CD4-positive, alpha-beta T cell treated with Interleukin-4 for 4 hours (primary cell): ENCODE measurements at places on chromosomes 11 and 22.

GRCh38 chr11:10955616-10956015, 97.8 kb upstream of the ZBED5 start:
- DNase-seq = no peak

- no peak for DNase-seq
Measured at GRCh38 chr11:91926965-91927364, 297.7 kb upstream of the FAT3 start.

DNA sequence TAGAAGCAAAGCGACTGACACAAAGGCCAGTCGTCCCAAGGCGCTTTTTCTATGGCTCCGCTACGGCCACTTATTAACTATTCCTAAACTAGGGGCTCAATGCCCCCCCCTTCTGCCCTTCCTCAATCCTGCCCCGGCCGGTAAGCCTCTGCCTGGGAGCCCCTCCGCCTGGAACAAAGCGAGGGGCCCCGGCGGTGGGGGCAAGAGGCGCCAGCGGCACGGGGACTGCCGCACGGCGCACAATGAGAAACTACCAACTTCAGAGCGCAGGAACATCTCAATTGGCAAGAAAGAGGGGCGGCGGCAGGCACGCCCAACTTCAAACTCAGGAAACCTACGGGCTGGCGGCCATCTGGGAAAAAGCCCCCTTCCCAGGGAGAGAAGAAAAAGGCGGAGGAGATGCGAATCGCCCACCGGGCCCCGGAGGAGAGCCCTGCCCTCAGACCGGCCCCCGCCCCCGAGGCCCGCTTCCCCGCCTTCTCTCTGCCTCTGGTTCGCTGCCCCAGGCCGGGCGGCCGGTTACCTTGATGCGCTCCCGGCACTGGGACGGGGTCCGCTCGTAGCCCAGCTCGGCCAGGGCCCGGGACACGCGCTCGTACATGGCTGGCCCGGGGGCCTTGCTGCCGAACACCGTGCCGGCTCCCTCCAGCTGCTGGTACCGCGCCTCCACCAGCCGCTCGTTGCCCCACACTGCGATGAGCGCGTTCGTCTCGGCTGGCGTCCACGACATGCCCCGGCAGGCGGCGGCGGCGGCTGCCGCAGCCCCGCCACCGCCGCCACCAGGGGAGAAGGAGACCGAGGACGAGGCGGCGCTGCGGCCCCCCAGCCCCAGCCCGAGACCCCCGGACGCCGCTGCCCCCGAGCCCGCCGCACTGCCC, 619 bp downstream of the MSANTD2 start:
- DNase-seq = no peak

DNA sequence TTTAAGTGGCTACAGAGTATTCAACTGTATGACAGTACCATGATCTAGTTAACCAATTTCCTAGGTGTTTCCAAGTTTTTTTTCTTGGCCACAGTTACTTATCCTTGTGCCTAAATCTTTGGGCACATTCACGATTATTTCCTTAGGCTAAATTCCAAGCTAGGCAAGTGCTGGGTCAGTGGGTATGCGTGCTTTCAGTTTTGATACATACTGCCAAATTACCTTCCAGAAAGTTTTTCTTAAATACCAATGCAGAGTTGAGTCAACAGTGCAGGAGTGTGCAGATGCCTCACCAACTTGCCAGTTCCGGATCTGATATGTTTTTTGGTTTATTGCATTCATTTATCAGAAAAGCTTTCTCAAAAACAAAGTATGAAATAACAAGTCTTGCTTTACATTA, 67.9 kb upstream of the OR4B1 start:
- no peak for DNase-seq

DNA sequence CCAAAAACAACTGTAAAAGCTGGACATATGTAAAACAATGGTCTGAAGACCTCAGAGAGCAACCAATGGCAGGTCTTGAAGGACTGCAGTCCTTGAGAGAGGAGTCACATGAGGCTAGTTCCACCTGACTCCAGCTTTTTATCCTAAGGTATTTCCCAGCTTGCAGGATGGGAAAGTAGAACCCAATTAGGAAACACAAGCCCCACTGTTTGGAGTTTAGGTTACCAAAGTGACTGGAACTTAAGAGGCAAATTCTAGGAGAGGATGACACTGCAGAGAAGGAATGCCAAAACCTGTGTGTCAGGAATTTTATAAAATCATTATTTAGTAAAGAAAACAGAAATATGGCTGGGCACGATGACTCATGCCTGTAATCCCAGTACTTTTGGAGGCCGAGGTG, 18.4 kb downstream of the OR2AT4 start:
- no peak for DNase-seq

DNA sequence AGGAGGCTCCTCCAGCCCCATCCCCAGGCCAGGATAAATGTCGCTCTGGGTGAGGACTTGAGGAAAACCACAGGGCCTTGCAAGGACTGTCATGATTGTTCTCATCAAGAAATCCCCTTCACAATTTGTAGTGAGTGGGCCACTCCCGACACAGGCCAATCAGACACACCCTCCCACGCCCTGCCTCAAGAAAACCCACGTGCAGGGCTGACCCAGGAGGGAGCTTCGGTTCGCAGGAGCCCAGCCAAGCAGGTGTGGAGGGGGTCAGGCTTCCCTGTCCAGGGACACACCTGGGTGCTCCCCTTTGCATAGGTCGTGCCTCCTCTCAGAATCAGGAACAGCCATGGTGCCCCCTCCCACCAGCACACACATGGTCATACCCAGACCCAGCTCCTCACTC, 43.2 kb downstream of the SHANK2 start:
- DNase-seq = no peak

GRCh38 chr11:107018902-107019493, 722 bp upstream of the GUCY1A2 start:
- no peak for DNase-seq

DNA sequence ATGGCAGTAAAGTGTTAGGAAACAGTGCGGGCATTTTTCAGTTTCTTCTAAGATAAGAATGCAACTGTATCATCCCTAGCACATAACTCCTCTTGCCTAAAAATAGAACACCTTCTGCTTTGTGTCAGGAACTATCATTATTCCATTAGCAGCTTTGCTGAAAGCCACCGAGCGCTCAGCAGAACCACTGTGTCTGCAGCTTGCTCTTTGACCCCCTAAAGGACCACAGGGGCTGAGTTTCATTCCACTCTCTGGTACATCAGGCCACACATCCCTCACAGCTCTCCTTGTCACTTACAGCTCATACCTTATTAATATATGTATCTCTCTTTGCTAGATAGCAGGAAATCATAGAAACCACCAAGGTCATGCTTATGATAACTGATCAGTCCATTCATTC, 360.2 kb downstream of the KCNA4 start:
- no peak for DNase-seq

DNA sequence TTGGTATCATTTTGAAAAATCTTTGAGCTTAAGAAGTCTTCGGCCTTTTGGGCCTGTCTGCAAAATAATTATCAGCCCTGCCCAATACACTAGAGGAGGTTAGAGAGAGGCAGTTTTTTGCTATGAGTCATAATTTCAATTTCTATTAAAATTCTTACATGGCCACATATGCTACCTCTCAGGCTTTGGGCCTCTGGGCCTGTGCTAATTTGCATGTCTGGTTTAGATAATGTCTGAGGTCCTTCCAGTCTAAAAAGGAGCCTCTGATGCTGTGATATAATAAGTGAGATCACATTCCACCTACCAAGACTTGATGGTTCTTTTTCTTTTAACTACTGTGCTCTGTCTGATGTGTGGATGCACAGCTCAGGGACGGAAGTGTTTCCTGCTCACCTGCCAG, 70.8 kb downstream of the KCNJ1 start:
- DNase-seq = peak; percentile 3

- no peak for DNase-seq
Measured at GRCh38 chr22:49775867-49776511, 51.7 kb downstream of the BRD1 start.

DNA sequence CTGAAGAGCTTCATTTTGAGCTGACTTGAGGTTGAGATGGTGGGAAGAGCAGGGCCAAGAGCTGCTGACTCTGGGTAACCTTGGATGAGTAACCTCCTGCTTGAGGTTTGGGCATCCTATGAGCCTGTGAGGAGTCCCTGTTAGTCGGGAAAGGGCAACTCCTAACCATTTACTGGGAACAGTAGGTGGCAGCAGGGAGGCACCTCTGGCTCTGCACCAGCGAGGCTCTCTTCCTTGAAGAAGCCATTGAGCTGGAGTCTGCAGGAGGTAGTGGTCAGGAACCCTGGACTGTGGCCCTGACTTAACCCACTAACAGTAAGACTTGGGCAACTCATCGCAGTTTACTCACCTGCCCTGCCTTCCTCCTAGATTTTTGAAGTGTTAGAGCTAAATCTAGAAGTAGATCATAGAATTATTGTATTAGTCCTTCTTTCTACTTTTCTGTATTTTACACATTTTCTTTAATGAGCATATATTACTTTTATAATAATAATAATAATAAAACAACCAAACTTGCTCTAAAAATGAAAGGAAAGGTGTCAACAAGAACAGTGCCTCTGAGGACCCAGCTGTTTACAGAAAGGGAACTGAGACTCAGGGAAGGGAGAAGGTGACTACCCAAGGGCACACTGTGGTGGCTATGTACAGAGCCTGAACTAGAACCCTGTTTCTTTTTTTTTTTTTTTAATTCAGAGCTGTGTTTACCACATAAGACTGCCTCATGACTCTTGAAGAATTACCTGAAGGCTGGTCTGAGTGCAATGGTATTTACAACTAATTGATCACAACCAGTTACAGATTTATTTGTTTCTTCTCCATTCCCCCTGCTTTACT, 47.5 kb downstream of the MEI1 start:
- DNase-seq = peak; percentile 63

GRCh38 chr11:12084256-12084655, 26.1 kb upstream of the MICAL2 start:
- no peak for DNase-seq

DNA sequence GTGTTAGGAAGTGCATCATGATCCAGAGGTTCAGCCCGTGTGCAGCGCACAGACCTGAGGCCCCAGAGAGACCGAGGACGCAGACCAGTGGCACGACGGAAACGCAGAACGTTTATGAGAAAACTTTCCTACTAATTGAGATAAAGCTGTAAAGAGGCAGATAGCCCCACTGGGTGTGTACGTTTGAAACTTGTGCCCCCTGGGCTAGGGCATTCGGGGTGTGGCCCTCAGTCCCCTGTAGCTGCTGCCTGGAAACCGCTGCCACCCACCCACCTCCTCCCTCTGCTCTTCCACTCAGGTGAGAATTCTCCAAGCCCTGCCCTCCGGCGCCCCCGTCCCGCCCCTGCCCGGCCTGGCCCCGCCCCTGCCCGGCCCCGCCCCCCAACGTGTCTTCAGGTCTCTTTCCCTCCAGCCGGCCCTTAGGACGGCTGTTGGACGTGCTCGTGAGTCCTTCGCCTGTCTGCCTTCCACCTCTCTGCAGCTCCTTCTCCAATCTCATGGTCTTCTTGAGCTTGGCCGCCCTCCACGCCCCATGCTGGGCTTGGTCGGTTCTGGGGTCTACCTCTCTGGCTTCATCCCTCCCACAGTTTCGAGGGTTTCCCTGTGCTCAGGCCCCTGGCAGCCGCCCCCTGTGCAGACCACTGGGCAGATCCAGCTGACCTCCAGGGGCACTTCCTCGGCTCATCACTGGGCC, 12.1 kb downstream of the MAPK8IP2 start:
- DNase-seq = no peak

GRCh38 chr11:44559207-44559939, 6.1 kb upstream of the CD82 start:
- DNase-seq = peak; percentile 27

DNA sequence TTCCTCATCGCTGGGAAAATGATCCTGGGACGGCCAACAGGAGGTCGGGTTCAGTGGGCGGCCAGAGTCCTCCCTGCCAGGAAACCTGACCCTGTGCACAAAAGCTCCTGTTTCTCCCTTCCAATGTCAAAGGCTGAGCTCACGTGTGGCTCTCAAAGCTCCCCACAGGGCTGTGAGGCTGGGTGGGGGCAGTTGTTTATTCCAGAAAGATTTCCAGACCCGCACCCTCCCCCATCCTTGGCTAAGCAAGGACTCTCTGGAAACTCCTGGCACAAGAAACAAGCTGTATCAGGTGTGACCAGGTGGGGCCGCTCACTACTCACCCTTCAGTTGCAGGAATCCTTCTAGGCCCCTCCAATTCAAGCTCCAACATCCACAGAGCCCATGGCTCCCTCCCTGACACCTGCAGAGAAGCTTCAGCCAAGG, 131.9 kb downstream of the SHANK2 start:
- no peak for DNase-seq

DNA sequence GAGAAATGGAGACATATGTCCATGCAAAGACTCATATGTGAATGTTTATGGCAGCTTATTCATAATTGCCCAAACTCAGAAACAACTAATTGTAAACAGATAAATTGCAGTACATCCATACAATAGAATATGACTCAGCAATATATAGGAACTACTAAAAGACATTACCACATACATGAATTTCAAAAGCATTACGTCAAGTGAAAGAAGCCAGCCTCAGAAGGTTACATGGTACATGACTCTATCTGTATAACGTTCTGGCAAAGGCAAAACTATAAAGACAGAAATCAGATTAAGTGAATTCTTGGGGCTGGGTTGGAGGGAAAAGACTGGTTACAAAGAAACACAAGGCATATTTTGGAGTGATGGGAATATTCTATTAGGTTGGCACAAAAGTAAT, 7.2 kb downstream of the KCTD21 start:
- no peak for DNase-seq

- no peak for DNase-seq
Measured at GRCh38 chr11:128036556-128037093, 550.7 kb downstream of the ETS1 start.

GRCh38 chr22:40857309-40857855, 434 bp downstream of the XPNPEP3 start:
- DNase-seq = no peak

DNA sequence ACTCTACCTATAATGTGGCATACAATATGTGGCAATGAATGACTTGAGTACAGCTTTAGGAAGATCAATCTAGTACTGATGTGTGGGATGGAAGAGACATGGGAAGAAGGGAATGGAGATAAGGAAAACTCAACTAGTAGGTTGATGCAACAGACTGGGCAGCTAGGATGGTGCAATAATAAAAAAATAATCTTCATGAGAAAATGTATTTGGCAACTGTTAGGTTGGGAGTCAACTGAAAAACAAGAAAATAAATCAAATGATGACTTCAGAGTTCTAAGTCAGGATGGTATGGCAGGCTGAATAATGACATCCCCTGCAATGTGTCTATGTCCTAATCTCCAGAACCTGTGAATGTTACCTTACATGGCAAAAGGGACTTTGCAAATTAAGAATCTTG, 236.8 kb upstream of the PITPNB start:
- DNase-seq = no peak

- DNase-seq = no peak
Measured at GRCh38 chr11:64705501-64705900, 17.5 kb downstream of the NRXN2 start.

GRCh38 chr11:44267750-44268613, 42.0 kb downstream of the ALX4 start:
- no peak for DNase-seq
